ENCODE measurements at places on chromosomes 5 and 9.

- no peak for DNase-seq
Observed at GRCh38 chr5:173004013-173004412, 20.4 kb downstream of the ATP6V0E1 start.

DNA sequence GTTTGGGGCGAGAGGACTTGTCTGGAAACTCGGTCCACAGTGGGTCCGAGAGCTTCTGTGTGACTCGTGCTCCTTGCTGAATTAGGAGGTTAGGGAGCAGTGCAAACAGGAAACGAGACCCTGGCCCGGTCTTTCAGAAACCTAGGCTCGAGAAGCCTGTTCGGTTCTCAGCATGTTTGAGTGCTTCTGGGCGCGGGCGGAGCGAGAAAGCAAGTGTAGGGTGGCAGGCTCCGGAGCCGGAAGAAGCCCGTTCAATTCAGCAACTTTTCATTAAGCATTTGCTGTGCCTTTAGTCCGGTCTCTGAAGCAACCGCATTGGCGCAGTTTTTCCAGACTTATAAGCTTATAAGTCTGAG is 547 bp downstream of the CLTA start:
- DNase-seq: peak; percentile 66

GRCh38 chr9:128643519-128644300 is 12.9 kb downstream of the DYNC2I2 start:
- DNase-seq: no peak

GRCh38 chr5:139690064-139690802 is 42.1 kb downstream of the CXXC5 start:
- no peak for DNase-seq

GRCh38 chr9:16154521-16155078 is 601.8 kb downstream of the CCDC171 start:
- no peak for DNase-seq

DNA sequence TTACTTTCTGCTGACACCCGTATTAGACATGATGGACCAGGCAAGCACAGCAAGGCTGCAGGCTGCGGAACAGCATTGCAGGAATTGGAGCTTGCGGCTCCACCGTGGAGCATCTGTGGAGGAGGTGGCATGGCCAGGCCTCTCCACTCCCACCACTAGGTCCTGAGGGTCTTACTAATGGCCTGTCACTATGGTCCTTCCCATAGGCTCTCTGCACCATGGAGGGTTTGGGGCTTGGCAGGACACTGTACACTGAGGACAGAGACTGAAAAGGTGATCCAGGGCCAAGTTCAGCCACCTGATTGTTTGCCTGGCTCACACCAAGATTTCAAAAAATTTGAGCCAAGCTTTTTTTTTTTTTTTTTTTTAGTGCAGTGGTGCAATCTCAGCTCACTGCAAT is 14.3 kb upstream of the ZBTB43 start:
- no peak for DNase-seq

GRCh38 chr9:98673681-98674080 is 35.1 kb downstream of the GABBR2 start:
- no peak for DNase-seq

DNA sequence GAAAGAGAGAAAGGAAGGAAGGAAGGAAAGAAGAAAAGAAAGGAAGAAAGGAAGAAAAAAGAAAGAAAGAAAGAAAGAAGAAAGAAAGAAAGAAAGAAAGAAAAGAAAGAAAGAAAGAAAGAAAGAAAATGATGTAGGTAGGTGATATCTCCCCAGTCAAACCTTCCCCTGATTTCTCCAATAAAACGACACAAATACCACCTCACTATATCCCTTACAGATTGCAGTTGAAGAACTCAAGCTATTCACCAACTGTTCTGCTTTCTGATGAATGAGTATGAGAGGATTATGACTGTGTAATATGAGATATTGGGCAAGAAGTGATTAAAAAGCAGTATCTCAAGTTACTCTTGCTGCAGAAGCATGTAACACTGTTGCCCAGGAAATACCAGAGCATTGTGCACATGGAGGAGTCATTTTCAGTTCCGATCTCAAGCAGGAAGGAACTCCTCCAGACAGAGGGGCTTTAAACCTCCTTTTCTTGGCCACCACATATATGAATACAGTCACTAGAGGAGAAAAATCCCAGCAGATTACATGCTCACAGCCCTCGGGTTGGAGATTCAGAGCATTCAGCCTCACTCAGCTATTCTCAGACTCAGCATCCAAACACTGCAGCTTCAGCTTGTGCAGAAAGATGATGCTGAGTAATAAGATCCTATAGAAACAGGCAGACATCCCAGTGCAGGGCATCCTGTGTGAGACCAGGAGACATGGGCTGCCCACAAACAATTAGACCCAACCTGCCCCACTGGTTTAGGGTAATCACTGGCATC is 61.4 kb downstream of the UGCG start:
- DNase-seq: no peak

DNA sequence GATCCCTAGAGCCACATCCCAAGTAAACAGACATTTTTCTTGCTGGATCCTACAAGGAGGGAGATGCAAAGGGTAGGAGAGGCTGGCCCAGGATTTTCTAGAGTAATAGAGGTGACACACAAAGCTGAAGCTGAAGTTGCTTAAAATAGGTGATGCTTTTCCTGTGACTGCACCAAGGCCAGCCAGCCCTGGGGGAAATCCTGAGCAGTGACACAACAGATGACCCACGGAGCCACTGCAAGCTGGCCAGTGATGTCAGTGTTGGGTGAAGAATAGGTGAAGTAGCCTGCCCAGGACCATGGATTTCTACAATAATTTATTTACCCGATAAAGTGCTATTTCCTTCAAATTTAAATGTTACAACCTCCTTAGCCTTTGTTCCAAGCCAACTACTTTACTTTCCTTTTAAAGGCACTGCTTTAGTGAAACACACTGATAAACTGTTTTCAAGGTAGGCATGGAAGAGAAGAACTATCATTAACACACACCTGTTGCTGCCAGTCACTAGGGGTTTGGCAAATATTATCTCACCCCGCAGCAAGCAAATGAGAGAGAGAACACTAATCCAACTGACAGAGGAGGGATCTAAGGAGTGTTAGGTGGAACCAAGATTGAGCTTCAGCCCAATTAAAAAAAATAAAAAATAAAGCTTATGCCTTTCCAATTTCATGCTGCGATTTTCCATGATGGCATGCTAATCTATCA is 123.5 kb downstream of the CTNND2 start:
- no peak for DNase-seq

DNA sequence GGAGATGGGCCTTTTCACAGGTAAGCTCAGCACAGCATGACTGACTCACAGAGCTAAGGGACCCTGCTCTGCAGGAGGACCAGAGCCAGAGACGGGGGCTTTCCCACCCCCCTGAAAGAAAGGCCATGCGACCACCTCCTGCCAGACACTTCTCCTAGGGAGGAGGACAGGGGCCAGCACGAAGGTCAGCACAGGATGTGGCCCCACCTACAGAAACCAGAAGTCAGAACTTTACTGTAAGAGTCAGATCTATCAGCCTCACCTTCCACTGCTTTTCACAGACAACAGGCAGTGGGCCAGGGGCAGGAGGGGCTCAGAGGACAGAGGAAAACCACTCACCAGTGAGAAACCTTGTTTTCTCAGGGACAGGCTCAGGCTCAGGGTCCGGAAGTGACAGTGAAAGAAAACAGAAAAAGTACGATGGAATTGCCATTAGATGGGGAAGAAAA is 37.9 kb downstream of the CCNJL start:
- no peak for DNase-seq

GRCh38 chr5:16542236-16542635 is 74.6 kb downstream of the RETREG1 start:
- DNase-seq: no peak

DNA sequence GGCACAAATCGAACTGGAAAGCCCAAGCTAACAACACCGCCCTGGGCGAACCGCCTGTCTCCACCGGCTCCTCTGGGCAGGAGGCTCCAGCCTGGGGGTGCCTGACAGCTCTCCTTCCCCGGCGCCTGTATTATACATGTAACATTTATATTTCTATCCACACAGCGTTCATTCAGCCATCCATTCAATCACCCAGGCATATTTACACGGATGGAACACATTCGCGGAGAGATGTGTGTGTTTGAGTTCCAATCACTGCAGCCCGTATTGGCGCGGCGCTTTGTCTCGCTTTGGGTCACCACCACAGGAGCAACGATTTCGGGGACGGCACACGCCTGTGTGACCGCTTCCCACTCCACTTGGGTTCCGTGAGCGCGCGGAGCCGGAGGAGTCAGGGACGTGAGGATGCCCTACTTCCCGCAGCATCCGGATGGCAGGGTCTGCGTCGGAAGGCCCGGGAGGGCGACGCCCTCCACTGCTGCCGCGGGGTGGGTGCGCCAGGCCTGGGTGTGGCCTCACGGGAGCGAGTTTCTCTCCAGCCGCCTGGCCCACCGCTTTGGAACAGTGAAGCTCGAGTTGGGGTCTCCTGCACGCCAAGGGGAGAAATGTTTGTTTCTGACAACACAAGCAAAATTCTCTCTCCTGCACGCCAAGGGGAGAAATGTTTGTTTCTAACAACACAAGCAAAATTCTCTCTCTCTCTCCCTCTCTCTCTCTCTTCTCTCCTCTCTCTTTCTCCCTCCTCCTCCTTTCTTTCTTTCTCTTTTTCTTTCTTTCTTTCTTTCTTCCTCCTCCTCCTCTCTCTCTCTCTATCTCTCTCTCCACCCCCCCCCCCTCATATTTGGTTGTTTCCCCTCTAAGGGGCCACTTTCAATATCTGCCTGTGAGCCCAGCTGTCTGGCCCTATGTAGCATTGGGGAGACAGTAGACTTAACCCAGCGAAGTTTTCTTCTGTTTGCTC is 1.1 kb upstream of the SV2C start:
- DNase-seq: no peak

DNA sequence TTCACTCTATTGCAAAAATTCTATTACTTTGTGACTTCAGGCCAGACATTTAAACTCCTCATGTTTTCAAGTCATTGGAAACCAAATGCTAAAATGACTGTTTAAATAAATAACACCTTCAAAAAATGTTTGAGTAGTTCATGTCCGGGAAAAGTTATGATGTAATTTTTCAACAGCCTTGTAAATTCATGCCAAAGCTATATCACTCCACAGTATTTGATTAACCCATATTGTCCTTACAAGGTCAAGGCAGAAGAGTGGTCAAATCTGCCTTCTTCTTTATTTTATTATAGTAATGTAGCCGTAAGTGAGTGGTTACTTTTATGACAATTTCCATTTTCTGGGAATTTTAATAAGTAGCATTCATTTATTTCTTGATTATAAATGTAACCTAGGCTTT is 72.8 kb downstream of the ADCY2 start:
- DNase-seq: no peak

GRCh38 chr9:16509997-16510396 is 360.5 kb downstream of the BNC2 start:
- peak; percentile 22 for DNase-seq

DNA sequence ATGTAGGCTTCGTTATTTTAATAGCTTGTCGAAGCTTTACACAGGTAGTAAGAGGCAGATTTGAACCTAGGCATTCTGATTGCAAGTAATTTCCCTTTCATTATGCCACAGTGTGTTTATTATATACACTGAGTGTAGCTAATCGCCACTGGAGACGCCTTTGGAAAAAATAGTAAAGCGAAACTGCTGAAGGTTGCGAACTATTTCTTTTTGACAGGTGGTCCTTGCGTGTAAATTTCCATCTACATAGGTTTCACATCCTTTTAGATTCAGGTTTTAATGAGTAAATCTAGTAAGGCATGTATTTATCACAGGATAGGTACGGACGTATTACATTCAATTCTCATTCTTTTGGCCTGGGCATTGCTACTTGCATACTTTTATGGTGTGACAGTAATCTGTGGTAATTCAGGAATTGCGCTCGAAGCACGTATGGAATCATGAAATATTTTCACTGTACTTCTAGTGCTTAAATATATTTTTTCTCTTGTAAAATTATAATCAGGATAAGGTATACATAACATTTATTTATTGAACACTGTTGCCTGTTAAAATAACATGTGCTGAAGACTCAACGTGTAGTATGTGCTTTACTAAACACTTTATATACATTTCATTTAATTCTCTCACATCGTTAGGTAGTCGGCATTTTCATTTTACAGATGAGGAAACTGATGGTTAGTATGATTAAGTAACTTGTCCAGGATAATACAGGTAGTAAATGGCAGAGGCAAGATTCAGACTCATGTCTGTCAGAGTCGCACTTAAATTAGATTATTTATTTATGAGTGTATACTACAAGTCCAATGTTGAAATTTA is 1.8 kb downstream of the MARCHF6 start:
- no peak for DNase-seq

All from adrenal gland (tissue), 19 donors.